ENCODE measurements at places on chromosomes 16 and 17.

GRCh38 chr17:8226536-8227237, 16.3 kb upstream of the AURKB start:
- DNase-seq = no peak

- DNase-seq = peak; percentile 41
Measured at GRCh38 chr17:67475161-67475937, 98.3 kb downstream of the PITPNC1 start.

GRCh38 chr16:62967611-62968010, 931.4 kb upstream of the CDH8 start:
- no peak for DNase-seq

GRCh38 chr16:76882105-76882504, 308.9 kb upstream of the MON1B start:
- no peak for DNase-seq

DNA sequence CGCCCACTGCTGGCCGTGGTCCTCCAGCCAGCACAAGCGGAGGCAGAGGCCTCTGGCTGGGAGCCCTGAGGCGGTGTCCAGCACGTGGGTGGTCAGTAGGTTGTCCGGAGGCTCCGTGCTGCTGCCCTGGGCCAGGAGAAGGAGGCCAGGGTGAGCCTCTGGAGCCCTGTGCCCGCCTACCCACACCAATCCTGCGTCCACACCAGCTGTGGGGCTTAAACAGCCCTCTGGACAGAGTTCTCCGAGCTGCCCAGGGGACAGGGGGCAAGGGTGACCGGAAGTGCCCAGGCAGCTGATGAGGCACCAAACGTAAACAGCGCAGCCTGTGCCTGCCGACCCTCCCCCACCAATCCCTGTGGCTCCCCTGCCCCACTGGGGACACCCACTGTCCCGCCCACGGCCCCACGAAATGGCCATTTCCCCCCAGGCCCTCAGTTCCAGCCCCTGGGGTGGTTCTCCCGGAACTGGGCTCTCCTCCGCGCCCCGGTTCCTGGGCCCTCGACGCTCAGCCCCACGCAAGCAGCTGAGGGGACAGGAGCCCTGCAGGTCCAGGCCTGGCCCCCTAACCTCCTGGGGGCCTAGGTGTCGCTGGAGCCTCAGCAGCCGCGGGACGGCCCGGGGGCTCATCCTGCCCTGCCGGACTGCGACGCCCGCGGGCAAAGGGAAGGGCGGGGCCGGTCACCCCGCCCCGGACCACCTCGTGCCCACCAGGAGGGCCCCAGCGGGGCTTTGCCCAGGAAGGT, 27.9 kb upstream of the DBNDD1 start:
- DNase-seq = peak; percentile 70

DNA sequence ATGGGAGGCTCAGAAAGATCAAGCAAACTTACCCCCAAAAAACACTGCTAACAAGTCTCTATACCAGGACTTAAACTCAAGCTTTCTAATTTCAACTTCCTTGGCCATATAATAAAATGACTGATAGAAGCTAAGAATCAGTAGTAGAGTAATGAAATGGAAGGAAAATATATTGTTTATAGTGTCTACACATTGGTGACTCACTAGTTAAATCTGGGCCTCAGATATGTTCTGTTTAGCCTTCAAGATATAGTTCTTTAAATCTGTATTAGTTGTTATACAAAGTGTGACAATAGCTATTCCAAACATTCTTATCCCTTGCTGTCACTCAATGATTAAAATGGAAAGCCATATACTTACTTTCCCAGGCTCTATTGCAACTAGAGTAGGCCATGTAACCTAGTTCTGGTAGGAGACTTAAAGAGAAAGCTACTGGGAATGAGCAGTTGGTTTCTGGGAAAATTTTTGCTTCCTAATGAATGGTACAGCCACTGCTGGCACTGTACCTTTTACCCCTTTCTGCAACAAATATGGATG, 18.3 kb downstream of the SSH2 start:
- no peak for DNase-seq

GRCh38 chr17:77422748-77423113, 282.0 kb downstream of the SEC14L1 start:
- DNase-seq = no peak

All from HuH-7 (cell line).